T follicular helper cell (primary cell): ENCODE measurements at places on chromosomes 6 and 20.

- no peak for DNase-seq
Measured at GRCh38 chr20:8633366-8633765, 435.5 kb upstream of the PLCB4 start.

GRCh38 chr6:44923444-44923843 lies 404.7 kb upstream of the RUNX2 start:
- DNase-seq = no peak

- no peak for DNase-seq
Measured at GRCh38 chr20:58028123-58028522, 200.3 kb downstream of the ANKRD60 start.

DNA sequence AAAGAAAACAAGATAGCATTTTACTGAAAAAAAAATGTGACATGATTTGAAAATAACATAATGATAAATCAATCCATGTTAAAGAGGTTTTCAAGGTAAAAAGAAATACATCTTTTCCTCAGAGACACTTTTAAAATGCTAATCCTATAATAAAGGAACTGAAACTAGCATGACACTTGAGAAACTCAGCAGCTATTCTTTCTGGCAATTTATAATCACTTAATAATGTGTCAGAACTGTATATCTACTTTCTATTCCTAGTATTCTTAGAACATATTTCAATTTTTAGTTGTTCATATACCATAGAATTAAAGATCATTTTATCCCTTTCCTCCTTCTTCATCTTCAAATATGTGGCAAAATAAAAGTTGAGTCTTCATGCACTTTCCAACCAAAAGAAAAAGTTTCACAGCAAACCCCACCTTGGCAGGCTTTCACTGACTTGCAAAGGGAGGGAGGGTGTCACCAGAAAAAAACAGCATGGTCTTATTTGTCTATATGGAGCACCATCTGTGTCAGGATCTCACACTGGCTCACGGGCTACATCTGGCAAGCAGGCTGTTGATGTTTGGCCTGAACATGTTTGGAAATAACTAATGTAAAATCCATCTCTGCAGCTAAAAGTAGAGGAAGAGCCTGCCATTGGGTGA lies 48.5 kb downstream of the FHL5 start:
- no peak for DNase-seq
